ENCODE measurements at places on chromosomes 13 and 19.

- no peak for DNase-seq
These were observed 51.5 kb downstream of the GAS6 start for GRCh38 chr13:113812178-113813040.

- DNase-seq = no peak
These were observed 5.6 kb upstream of the GATAD2A start for GRCh38 chr19:19399733-19400433.

DNA sequence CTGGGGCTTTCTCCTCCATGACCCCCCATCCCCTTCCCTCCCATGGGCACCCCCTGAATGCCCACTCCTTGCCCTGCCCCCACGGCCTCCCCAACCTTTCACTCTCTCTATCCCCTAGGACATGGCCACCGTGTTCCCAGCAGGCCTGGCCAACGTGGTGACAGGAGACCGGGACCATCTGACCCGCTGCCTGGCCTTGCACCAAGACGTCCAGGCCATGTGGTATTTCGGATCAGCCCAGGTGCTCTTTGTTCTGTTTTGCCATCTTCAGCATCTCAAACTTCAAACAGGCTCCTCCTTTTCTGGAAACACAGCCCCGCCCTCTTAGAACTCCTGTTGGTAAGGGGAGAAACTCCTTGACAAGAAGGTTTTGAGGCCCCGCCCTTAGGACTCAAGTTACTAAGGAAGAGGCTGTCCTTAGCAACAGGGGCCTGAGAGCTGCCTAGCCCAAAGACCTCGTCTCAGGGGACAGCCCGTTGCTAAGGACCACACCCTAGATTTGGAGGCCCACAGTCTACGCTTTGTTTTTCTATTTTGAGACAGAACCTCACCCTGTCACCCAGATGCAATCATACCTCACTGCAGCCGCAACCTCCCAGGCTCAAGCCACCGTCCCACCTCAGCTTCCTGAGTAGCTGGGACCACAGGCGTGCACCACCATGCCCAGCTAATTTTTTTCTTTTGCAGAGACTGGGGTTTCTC, 5.1 kb upstream of the FLT3LG start:
- peak; percentile 97 for DNase-seq

GRCh38 chr13:80341101-80341755, at the start of gene SPRY2:
SPRY2 (minus strand) TSS chr13:80341126; CDS start chr13:80337705, 3,421 bp downstream.
- DNase-seq = peak; percentile 97

GRCh38 chr19:17209126-17210036, 5.8 kb upstream of the USE1 start:
- no peak for DNase-seq

DNA sequence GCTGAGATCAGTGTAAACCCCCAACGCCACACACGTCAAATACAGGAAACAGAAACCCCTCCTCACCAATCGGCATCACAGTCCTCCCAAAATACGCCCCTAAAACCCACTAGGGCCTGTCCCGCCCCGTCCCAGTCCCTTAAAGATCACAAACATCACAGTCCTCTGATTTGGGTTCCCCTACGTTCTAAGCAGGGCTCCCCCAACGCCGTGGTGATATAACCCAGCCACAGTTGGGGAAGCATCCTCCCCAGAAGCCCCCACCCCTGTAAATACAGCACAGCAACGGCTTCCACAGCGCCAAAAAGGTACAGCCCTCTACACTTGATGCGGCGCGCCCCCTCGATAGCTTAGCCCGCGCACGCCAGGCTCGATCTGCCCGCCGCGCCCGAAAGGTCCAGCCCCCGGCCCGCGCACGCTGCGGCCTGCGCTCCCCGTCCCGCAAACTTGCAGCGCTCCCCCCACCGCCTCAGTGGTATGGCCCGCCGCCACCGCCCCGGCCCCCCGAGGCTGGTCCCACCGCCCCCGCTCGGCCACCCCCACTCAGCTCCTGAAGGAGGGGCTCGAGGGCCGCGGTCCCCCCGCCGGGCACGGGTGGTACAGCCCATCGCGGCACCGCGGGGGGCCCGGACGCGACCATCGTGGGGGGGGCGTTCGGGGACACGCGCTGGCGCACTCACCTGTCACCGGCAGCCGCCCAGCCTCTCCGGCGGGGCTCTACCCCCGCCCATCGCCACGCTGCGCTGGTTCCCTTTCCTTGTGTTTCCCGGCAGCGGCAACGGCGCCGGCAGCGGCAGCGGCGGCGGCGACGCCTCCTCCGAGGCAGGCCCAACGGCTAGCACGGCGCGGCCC, at the start of gene AKT2:
AKT2 (minus strand) TSS at position 845 of the 852 bp plus-strand sequence. CDS start 20,078 bp downstream, outside the sequence.
- peak; percentile 86 for DNase-seq

GRCh38 chr13:105035092-105035491, 1500.4 kb downstream of the EFNB2 start:
- DNase-seq = no peak

Measured in suprapubic skin (tissue), 4 donors.